ENCODE measurements at places on chromosomes 3 and 15.

- no peak for DNase-seq
Measured at GRCh38 chr15:100339999-100340398, 1.8 kb downstream of the ADAMTS17 start.

GRCh38 chr15:82554849-82555248 lies 14.6 kb upstream of the RPS17 start:
- no peak for DNase-seq

GRCh38 chr3:147775816-147776530 lies 366.8 kb downstream of the ZIC1 start:
- no peak for DNase-seq

DNA sequence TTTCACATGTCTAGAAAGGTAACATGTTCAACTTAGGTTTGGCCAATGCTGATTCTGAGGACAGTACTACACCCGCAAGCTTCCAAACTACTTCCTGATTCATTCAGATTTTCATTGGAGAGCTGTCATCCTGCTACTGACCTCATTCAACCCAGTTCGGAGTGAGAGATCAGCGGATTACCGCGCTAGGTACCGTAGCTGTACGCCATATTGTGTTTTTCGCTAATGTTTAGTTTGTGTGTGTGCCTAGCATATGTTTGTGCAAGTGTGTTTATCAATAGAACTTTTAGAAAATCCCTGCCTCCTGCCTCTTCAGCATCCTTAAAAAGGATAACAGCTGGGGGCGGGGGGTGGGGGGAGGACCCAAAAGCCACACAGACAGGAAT lies 1.1 kb downstream of the ZBTB20 start:
- peak; percentile 76 for DNase-seq

GRCh38 chr3:55647670-55648069 lies 160.6 kb upstream of the WNT5A start:
- no peak for DNase-seq

DNA sequence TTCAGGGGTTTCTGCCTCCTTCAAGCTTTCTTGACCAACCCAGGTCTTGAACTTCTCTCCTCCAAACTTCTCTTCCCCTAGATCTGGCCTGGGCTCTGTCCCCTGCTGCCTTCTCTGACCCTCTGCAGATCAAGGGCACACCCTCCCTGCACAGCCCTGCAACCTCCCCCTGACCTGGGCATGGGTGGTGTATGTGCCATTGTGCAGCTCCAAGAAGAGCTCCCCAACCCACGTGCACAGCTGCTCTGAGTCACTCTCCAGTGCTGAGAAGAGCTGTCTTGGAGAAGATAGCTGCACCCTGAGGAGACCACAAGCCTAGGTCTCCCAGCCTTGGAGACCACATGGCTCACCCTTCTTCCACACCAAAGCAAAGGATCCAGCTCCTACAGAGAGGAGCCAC lies 8.0 kb downstream of the MAN2C1 start:
- no peak for DNase-seq

- DNase-seq, result no peak
Measured at GRCh38 chr3:58077596-58078285, 69.5 kb downstream of the FLNB start.

DNA sequence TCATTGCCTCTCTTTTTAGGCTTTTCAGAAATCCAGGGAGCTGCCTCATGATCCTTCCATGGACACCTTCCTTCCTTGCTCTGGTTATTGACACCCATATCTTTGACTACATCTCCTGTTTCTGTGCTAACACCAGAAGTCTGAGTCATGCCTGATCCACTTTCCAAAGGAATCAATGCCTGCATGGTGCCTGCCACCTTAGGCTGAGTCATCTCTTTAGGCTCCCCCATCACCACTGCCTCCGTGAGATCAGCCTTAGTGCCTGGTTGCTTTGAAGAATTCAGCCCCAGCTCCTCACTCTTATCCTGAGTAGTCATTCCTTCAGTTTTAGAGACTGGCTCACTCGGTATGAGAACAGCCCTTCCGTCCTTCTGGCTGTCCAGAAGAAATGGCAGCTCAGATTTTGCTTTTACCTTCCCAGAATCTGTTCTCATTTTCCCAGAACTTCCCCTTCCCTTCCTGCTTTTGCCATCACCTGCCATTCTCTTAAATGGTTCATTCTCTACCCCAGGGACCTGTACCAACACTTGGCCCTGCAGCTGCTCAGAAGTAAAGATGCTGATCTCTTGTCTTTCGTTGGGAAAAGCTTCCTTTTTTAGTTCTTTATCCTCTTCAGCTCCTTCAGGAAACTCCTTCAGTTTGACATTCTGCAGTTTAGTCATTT lies 105.3 kb downstream of the MAP4 start:
- DNase-seq, result no peak

DNA sequence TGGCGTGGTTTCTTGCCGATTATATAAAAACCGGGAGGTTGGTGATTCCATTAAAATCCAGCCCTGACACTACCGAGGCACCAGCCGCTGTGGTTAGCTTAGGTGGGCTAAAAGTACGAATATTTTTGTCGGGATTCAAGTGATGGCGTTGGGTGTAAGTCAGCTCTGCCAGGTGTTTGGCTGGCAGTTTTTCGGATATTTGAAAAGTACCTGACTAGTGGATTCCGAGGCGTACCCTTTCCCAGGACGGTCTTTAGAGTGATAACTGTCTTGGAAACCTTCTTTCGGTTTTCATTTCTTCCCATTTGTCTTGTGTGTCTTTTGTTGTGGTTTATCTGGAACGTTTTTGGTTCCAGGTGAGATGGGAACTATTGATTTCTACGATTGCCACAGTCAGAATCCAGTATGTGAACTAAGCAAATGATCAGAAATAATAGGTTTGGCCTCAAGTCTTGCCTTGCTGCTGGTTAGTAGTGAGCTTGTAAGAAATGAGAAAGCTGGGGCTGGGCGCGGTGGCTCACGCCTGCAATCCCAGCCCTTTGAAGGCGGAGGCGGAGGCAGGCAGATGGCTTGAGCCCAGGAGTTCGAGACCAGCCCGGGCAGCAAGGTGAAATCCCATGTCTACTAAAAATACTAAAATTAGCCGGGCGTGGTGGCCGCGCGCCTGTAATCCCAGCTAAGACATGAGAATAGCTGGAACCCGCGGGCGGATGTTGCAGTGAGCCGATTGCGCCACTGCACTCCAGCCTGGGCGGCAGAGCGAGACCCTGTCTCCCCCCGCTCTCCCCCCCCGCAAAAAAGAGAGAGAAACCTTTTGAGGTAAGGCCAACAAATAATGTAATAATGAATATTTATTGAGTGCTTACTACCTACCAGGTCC lies 1.4 kb downstream of the FYTTD1 start:
- peak; percentile 25 for DNase-seq

DNA sequence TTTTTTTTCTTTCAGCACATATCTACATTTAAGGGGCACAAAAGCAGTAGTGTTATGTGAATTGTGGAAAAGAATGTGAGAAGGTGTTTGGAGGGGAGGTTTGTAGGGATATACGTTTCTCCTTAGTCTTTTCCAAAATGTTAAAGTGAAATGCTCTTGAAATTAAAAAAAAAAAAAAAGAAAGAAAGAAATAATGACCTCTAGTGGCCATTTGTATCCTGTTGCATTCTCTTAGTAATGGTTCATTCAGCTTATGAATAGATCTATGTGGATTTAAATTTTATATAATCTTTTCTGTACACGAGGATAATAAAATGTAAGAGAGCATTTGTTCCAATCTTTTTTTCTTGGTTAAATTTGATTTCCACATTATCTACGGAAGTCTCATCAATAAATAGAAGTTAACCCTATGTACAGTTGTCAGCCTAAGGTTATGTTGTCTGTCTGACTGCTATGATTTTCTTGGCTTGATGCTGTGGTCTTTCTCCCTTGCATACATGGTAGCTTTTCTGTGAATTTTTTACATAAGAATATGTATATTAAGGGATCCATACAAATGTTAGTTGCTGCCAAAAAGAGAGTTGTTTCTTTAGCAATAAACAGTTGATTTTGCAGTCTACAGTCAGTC lies 1.7 kb downstream of the P2RY13 start:
- no peak for DNase-seq

DNA sequence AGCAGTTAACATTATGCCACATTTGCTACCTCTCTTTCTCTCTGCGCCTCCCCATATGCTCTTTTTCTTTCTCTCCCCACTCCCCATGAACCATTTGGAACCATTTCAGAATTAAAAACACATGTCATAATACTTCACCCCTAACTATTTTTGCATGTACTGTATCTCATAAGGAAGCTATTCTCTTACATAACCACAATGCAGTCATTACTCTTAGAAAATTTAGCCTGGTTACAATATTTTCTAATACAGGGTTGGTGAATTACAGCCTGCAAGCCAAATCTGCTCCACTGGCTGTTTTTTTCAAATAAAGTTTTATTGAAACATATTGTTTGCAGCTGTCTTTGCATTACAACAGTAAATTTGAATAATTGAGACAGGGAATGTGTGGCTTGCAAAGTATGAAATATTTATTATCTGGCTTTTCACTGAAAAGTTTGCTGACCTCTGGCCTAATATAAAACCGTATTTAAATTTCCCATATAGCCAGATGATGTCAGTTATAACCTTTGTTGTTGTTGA lies 62.8 kb downstream of the SGO1 start:
- DNase-seq, result no peak

GRCh38 chr3:108406063-108406660 lies 104.2 kb downstream of the MYH15 start:
- no peak for DNase-seq

DNA sequence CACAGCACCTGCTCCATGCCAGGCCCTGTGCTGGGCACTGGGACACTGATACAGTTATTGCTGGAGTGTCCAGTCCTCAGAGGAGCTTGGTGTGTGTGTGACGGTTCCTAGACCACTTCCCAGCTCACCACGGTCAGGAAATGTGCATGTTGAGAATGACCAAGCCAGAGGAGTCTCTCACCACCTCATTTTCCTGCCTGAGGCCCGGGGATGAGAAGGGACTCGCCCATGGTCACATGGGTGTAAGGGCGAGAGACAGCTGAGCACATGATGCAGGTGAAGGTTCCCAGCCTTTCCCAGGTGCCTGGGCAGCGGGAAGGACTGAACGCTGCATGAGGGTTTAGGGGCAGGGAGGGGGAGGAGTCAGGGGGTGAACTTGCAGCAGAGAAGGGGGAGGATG lies 180.9 kb upstream of the TLE3 start:
- DNase-seq, result no peak

- DNase-seq, result no peak
Measured at GRCh38 chr3:112389961-112390360, 57.0 kb downstream of the CD200 start.

All from muscle of arm (tissue), 14 donors.